ENCODE measurements at places on chromosomes 11 and 22.

GRCh38 chr11:60951904-60952741 is at the start of gene SLC15A3:
Gene SLC15A3, minus strand, starts transcription at chr11:60952176. Its CDS starts 625 bp downstream, at chr11:60951551.
- no peak for DNase-seq

DNA sequence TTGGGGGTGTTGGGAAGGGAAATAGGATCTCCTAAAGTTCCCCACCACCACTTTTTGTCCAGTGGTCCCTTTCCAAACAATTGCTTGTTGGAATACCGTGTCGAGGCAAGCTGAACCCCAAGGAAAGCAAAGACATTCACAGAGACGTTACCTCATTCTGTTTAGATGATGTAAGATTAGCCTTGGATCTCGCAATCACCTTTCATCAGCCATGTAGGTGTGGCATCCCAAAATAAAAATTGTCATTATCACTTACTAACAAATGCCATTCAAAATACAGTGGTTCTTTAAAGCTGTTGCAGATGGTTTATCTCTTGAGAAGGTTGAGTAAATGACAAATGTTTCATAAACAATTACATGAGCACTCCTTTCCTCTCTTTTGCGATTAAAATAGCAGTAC is 86.5 kb upstream of the SLC25A18 start:
- no peak for DNase-seq

DNA sequence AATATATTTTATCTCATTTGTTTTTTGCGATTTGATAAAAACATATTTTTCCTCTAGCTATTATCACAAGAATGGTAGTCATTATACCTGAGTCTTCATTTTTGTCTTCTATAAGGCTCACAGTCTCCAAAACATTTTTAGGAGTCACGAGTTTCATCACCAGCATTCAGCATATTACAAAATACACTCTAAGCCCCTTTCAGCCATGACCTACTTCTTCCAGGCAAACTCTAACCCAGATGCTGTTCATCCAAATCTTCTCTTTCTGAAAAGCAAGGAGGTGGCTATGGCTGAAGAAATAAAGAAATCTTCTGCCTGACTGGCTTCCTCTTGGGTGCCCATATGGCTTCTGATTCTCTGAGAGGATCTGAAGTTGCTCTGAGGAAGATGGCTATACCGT is 35.7 kb upstream of the USP47 start:
- DNase-seq = no peak

DNA sequence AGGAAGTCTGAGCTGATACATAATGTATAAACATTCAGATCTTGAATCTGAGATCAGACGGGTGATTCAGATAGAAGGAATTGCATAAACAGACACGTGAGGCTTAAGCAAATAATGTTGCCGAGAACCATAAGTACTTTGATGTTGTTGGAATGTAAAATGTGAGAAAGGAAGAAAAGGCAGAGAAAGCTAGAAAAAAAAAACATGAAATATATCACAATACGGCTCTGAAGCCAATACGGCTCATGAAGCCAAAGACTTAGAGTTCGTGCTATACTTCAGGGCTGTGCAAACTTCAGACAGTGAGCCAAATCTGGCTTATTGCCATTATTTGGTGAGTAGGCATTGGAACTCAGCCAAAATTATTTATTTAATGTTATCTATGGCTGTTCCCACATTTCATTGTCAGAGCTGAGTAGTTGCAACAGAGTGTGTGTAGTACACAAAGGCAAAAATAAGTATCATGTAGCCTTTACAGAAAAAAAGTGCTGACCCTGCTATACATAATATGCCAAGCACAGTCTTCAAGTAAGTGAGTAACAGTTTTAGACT is 673.3 kb downstream of the CNTN5 start:
- DNase-seq = no peak

GRCh38 chr11:47485107-47485506 is 36.2 kb upstream of the RAPSN start:
- DNase-seq = no peak

DNA sequence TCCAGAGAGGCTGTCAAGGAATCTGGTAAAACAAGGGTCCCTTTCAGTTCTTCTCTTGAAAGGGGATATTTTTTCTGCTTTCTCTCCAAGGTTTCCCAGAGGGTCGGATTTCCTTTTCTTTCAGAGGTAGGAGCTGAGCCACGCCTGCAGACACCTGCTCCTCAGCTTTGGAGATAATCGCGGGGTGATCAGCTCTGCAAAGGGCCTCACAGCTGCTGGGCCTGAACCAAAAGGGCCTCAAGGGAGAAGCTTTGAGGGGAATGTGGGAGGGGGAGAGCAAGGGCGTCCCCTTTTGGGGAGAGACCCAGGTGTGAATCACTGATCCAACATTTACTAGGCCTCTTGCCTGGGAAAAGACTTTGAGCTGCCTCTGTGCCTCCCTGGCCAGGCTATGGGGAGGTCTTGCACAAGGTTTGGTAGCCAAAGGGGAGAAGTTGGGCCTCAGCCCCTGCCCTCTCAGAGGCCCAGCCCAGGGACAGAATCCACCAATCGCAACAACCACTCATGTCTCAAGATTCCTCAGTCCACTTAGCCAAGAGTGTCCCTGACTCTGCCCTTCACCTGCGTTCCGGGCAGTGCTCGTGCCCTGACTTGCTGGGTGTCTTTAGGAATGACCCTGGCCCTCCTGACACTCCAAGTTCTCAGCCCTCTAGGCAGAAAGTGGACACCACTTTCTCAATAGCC is 14.0 kb upstream of the TP53I11 start:
- DNase-seq = no peak

- DNase-seq = no peak
Measured at GRCh38 chr11:110433393-110434333, 3.9 kb downstream of the FDX1 start.

GRCh38 chr11:132976115-132976514 is 556.2 kb downstream of the OPCML start:
- no peak for DNase-seq

DNA sequence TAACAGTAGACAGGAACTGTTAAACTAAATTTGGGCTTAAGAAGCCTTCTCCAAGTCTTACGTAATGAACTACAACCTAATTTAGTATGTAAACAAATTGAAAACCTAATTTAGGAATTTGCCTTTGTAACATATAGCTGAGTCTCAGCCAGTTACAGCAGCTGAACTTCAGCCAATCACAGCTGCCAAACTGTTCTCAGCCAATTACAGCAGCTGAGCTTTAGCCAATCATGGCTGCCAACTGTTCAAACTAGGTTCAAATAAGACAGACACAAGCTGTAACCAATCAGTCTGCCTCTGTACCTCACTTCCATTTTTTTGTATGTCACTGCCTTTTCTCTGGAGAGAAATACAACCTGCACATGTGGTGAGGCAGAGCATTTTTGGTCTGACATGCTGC is 95.0 kb upstream of the CD44 start:
- peak; percentile 32 for DNase-seq

DNA sequence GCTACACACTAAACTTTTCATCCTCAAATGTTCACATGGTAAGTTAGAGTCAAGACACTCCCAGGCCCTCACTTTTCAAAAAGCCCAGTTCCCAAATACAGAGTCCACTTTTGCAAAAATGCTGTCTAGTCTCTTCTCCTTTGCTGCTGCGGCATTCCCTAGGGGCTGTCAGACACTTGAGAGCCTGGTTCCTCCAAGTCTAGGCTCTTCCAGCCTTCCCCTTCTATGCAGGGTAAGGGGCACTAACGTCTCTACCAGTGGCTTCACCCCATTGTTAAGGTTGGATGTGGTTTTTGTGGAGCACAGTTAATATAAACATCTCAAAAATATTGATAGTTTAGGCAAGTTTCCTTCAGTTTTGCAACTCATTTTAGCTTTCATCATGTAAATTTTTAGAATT is 181.5 kb downstream of the KIF18A start:
- DNase-seq = no peak

DNA sequence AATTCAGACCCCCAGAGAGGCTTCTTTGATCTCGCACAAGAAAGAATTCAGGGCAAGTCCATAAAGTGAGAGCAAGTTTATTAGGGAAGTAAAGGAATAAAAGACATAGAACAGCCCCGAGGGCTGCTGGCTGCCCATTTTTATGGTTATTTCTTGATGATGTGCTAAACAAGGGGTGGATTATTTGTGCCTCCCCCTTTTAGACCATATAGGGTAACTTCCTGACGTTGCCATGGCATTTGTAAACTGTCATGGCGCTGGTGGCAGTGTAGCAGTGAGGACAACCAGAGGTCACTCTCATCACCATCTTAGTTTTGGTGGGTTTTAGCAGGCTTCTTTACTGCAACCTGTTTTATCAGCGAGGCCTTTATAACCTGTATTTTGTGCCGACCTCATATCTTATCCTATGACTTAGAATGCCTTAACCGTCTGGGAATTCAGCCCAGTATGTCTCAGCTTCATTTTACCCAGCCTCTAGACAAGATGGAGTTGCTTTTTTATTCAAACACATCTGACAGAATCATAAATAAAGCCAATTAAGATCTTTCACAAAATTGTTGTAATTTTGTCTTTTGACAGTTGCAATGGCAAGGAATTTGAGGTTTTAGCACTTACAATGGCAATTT is 7.6 kb downstream of the DDIAS start:
- no peak for DNase-seq

- DNase-seq = no peak
Measured at GRCh38 chr11:58844361-58845005, at the start of gene GLYATL2. Gene GLYATL2, minus strand, starts transcription at chr11:58844704. Its CDS starts 5,092 bp downstream, at chr11:58839612.

- DNase-seq = no peak
Measured at GRCh38 chr22:39738746-39739145, 154.8 kb downstream of the ENTHD1 start.

- no peak for DNase-seq
Measured at GRCh38 chr11:108491936-108492335, 6.2 kb downstream of the POGLUT3 start.

DNA sequence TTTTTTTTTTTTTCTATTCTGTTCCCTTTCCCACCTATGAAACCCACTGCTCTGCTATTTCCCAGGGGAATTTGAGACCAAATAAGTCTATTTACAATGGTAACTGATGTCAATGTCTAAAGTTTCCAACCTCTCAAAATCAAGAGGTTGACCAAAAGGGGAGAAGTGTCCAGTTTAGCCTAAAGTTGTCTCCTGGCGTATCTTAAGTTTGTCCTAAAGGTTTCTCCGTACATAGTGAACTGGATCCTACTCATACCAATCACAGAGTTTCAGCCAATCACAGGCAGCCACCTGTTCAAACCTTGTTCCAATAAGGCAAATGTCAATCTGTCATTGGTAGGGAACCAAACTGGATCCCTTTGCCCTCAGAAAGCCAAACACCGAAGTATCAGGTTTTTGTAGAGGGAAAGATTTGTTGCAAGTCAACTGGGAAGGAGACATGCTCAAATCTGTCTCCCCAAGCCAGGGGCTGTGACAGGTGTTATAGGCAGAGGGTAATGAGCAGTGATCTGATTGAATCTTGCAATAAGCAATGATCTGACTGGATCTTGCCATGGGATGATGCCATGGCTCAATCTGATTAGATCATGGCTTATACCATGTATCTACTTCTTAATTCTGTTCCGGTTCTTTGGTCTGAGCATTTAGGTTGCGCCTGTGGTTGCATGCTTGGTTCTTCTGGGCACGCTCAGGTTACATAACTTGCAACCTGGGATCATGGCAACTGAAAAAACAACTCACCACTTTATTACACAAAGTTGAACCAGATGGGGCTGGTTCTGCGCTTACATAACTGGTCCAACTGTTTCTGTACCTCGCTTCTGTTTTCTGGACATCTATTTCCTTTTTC is 1.1 kb upstream of the VPS37C start:
- DNase-seq = no peak

GRCh38 chr11:115848611-115849010 is 344.4 kb upstream of the CADM1 start:
- no peak for DNase-seq

GRCh38 chr11:79541466-79541865 is 100.6 kb upstream of the TENM4 start:
- no peak for DNase-seq

GRCh38 chr11:126917531-126918204 is 82.9 kb downstream of the KIRREL3 start:
- DNase-seq = no peak

DNA sequence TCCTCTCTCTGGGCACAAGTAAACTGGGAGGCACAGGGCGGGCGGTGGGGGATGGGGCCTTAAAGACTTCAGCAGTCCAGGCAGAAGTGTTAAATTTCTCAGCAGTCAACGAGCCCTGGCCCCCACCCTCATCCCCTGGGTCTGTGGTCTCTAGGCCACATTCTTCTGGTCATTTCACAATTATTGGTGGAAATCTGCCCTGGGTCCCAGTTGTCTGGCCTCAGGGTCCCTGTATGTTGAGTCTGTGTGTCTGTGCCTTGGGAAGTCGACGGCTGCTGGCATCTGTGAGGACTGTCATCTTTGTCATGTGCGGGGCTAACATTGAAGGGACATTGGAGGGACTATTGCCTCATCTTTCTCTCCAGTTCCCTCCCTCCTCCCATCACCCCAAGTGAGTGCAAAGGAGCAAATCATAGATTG is 1.7 kb downstream of the TSPAN18 start:
- no peak for DNase-seq
